ENCODE measurements at places on chromosomes 16 and 17.

DNA sequence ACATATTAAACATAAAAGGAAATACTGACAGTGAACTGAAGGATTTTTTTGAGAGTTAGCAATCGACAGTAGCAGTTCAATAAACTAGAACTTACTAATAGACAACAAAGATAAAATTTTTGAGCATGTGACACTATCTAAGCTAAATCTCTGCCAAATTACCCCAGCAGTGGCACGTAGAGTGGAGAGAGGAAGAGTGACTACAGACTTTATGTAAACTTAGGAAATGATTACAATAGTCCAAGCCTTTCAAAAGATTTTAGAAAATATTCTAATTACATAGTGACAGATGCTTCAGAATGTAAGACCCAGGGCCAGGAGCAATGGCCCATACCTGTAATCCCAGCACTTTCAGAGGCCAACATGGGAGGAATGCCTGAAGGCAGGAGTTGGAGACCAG is 52.4 kb downstream of the CFDP1 start:
- DNase-seq, result no peak

DNA sequence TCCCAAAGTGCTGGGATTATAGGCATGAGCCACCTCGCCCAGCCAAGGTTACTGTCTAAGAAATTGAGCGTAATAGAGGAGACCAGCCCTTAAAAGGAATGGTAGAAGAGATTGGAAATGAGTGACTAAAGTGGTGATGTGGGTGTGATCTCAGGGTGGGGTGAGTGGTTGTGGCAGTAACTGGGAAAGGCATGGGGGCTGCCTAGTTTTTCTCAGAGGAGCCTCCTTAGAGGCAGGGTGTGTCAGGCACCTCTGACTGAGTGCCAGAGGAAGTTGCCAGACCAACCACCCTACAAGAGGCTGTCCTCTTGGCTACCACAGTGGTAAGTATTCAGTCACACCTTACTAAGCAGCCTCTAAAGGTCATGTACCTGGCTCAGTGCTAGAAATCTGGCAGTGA is 8.9 kb downstream of the DUS2 start:
- no peak for DNase-seq

GRCh38 chr17:82272495-82273326 is 789 bp downstream of the CSNK1D start:
- DNase-seq, result no peak

- no peak for DNase-seq
Measured at GRCh38 chr17:66002063-66002585, 189.8 kb downstream of the CEP112 start.

DNA sequence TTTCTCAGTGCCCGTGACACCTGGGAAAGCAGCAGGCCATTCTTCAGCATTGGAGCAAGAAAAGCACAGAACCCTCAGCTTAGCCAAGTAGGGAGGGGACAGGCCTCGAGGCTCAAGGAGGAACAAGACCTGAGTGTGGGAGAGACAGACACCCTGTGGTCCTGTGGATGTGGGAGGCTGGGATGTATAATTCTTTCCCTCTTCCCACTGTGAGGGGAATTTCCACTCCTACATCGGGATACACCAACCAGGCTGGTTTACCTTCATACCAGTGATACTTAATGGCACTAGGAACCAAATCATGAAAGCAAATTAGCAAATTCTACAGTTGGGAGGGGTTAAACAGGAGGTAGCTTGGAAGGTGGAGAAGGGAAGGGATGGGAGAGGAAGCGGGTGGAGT is 41.7 kb downstream of the LYRM1 start:
- no peak for DNase-seq
